Kidney capillary endothelial cell (primary cell): ENCODE measurements at places on chromosomes 4 and X.

- DNase-seq: no peak
These were observed 158.0 kb downstream of the SH2D1A start for GRCh38 chrX:124504111-124504983.

DNA sequence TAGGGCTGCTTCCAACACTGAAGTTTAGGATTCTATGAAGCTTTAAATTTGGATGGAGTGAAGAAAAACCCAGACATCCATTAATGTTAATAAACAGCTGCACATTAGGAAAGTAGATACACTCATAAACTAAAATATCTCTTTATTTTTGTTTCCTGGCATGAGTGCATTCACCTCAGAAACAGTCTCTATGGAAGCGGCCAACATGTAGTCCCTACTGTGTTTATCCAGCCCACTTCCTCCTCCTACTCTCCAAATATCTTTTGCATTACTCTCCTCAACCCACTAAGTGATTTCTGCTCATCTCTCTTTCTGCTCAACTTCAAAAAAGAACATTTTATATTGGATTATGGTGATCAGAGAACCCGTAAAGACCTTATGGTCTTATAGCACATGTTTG lies 180.3 kb upstream of the MXRA5 start:
- DNase-seq: no peak

DNA sequence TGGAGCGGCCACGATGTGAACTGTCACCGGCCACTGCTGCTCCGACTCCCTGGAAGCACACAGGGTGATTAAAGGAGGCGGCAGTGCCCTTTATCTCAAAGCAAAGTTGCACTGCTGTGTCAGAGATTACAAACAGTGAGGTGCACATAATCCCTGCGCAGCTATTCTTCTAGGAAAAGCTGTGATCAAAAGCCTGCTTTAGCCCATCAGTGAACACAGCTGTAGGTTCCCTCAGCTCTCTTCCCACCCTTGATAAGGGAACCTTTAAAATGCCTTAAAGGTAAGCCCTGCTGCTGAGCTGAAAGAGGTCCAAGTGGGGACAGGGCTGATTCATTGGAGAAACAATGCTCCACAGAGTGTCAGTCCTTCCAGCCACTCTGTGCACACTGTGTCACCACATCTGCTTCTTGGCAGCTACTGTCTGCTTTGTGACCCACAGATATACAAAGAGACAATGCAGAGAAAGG lies 127.6 kb downstream of the EIF4E start:
- no peak for DNase-seq

DNA sequence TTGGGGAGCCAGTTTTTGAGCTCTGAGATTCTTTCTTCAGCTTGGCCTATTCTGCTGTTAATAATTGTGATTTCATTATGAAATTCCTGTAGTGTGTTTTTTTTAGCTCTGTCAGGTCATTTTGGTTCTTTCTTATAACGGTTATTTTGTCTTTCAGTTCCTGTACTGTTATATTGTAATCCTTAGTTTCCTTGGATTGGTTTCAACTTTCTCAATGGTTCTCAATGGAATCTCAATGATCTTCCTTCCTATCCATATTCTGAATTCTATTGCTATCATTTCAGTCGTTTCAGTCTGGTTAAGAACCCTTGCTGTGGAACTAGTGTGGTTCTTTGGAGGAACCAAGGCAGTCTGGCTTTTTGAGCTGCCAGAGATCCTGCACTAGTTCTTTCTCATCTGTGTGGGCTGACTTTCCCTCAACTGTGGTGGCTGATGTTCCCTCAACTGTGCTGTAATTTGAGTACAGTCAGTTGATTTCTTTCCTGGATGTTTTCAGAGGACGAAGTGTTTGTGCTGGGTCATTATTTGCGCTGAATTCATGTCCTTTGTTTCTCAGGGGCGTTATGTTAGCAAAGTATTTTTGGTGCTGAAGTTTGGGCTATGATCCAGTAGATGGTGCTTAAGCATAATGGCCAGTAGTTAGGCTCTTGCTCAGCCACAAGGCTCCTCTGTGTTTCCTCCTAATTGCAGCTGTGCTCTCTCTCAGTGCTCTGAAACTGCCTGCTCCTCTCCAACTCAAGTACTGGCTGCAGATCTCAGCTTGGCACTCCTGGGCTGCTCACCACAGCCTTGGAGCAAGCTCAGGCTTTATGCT lies 27.5 kb downstream of the ENPEP start:
- DNase-seq: no peak

GRCh38 chr4:9608300-9608699 lies 164.1 kb downstream of the DEFB131A start:
- no peak for DNase-seq
